ENCODE measurements at places on chromosomes 2 and 18.

DNA sequence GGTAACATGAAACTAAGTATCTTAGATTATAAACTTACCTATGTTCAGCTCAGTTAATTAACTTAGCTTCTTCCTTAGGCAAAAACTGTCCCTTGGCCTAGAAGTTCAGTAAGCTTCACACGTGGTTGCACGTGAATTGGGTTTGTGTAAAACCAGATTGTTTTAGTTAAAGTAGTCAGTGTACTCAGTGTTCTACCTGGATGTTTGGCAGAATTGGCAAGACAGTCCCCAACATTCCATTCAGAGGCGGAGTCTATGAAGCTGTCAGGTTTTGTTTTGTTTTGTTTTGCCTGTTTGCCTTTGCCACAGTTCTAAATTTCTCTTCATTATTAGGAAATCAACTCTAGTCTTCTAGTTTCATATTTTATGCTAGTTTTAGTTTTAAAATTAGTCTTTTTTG, 105.3 kb upstream of the ZEB2 start:
- no peak for DNase-seq

- no peak for DNase-seq
Observed at GRCh38 chr2:207180741-207181140, 15.0 kb upstream of the KLF7 start.

GRCh38 chr18:22253156-22253555, 83.8 kb downstream of the GATA6 start:
- DNase-seq: no peak

GRCh38 chr2:74250189-74250631, 51.8 kb downstream of the MTHFD2 start:
- peak; percentile 43 for DNase-seq

GRCh38 chr2:118881490-118882129, 34.2 kb upstream of the EN1 start:
- peak; percentile 43 for DNase-seq

- DNase-seq: no peak
Observed at GRCh38 chr18:6409933-6410332, 4.8 kb downstream of the L3MBTL4 start.

GRCh38 chr2:183000846-183001245, 37.4 kb downstream of the NCKAP1 start:
- no peak for DNase-seq

- peak; percentile 41 for DNase-seq
Observed at GRCh38 chr2:234291765-234292204, 205.1 kb downstream of the ARL4C start.

- DNase-seq: no peak
Observed at GRCh38 chr18:46641917-46642316, 15.1 kb downstream of the LOXHD1 start.

DNA sequence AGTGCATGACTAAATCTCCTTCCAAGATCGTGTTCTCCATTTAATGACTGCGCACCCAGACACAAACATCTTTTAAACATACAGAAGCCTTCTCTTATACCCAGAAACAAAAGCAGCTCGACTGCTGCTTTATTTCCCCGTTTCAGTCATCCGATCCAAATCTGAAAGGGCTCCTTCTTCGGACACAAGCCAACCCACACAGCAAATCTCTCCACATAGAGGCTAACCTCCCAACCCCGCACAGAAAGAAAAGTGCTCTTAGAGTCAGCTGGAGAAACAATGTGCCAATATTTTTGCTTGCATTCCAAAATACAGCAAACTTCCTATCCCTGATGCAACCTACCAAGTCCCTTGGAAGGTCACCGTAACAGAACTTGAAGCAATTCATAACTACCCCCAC, 29.1 kb downstream of the GAREM1 start:
- DNase-seq: no peak

- no peak for DNase-seq
Observed at GRCh38 chr2:218523651-218524050, 44.5 kb downstream of the USP37 start.

- DNase-seq: no peak
Observed at GRCh38 chr2:1219901-1220573, 193.2 kb upstream of the TPO start.

GRCh38 chr2:40097691-40098385, 318.8 kb upstream of the THUMPD2 start:
- no peak for DNase-seq

DNA sequence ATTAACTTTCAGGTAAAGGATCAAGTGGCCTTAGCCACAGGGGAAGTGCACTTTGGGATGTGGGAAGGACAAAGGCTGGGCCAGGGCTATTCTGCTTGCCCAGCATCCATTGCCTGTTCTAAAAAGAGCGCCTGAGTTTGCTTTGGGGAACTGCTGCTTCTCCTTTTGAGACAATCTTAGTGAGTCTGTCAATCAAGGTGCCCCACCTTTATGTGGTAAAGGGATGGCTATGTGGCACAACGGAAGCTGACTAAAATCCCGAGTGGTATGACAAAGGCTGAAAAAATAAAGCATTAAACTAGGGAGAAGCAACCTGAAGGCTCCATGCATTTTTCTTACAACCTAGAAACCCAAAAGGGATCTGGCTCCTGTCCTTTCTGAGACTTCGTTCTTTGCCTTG, 540.5 kb downstream of the SLC4A3 start:
- no peak for DNase-seq

DNA sequence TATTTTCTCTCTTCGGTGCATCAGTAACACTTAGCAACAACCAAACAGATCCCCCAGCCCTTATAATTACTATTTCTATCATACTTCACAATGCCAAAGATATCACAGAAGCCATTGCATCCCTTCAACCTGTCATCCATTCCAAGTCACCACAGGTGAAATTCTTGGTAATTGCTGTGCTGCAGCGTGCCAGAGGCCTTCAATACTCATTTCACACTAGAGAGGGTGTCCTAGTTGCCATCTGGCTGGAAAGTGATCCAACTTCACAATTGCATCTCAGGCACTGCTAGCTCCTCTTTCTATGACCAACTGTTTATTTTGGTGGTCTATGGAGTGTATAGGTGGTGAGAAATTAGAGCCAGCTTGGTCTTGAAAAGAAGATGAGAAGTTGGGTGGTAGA, 131.2 kb downstream of the NUP35 start:
- DNase-seq: no peak

- DNase-seq: no peak
Observed at GRCh38 chr18:35027206-35027605, 14.0 kb upstream of the MAPRE2 start.

- DNase-seq: no peak
Observed at GRCh38 chr2:235937936-235938335, 230.2 kb downstream of the GBX2 start.

- DNase-seq: no peak
Observed at GRCh38 chr2:98884658-98885057, 51.4 kb downstream of the CRACDL start.

GRCh38 chr18:7358989-7359726, 128.3 kb downstream of the LRRC30 start:
- no peak for DNase-seq

DNA sequence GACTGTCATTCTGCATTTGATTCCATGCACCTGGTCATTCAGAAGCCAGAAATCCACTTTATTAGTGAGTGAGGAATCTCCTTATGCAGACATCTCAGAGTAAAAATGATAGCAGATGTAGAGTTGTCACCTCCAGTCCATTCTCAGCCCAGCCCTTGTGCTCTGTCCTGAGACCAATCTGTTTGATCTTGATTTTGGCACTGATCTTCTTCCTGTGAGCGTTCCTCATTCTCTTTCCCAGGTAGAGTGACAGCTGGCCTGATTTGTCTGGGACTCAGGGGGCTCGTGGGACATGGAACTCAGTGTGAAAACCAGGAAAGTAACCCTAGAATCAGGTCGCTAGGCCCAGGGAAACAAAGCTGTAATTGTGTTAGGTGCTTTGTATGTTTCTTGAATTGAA, 8.9 kb downstream of the ARHGAP25 start:
- no peak for DNase-seq

GRCh38 chr2:84711651-84712050, 169.2 kb downstream of the TRABD2A start:
- DNase-seq: no peak

GRCh38 chr2:43193652-43194120, 32.7 kb downstream of the ZFP36L2 start:
- no peak for DNase-seq

GRCh38 chr2:37820471-37820986, 104.6 kb upstream of the RMDN2 start:
- DNase-seq: no peak

GRCh38 chr2:238238766-238239542, 884 bp downstream of the HES6 start:
- peak; percentile 65 for DNase-seq

DNA sequence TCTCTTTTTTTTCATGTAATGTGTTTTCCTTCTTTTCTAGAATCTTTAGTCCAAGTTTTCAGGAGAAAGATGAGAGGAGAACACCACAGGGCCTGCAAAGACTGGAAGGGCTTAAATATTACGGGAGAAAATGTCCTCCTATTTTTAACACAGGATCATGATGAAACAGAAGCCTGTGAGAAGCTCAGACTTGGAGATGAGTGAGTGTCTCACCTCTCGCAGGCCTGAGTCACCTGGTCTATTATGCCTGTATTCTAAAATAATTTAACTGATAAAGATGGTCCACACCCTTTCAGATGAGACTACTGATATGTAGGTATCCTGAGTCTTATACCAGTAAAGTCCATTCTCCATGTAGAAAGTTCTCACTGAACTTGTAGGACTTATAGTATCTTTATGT, 143.2 kb downstream of the EPHA4 start:
- no peak for DNase-seq

DNA sequence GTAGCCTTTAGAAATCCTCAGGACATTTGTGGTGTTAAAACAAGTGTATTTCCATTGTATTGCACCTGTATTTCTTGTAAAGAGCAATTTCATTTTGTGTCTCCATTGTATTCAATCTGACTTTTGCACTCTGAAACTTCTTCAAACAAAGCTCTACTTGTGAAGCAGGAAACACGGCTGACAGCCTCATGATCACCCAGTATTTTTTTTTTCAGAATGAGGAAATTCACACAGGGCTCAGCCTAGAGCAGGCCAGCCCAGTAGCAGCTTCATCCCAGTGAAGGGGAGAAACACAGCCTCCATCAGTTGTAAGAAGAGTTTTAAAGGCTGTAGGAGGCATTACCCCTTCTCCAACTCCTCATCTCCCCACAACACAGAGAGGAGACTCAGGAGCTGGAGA, 175.9 kb upstream of the KLHL29 start:
- no peak for DNase-seq

- DNase-seq: no peak
Observed at GRCh38 chr2:11011359-11011758, 99.6 kb downstream of the KCNF1 start.

DNA sequence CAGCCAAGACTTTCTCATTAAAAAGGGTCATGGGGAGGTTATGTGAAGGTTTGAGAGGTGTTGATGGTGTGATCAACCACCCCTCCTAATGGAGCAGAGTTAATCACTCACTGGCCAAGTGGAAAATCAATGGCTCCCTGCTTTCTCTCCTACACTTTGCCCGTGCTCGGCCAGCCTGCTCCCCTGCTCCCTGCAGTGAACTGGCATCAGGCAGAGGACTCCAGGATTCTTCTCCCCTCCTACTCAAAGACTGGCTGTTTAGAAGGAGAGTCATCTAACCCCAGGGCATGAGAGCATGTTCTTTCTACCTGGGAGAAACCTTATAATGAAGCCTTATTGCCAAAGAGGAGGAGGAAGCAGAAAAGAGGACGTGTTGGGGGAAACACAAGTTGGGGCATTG, 74.9 kb downstream of the SGPP2 start:
- DNase-seq: no peak

GRCh38 chr2:5290900-5291546, 401.2 kb upstream of the SOX11 start:
- no peak for DNase-seq

DNA sequence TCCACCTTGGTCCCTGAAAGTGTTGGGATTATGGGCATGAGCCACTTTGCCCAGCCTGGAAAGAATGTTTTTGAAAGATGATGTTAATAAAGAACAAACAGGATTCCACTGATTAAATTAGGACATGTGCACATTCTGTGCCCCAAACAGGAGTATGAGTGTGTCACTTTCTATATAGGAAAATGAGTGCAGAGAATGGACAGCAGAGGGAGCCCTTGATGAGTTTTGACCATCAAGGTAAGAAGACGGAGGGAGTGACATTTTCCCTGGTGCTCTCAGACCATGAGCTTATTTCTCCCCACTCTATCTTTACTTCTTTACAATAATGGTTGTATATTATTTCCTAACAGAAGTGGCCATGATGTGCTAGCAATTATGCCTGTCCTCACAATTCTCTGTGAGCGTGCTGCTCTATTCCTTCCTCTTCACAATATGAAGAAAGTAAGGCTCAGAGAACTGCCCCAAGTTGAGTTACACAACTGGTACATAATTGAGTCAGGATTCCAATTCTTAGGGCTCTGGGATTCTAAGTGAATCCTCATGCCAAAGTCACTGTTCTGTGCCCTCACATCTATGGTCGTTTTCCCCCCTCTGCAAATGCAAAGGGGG, 20.6 kb downstream of the RPL37A start:
- peak; percentile 57 for DNase-seq

- DNase-seq: no peak
Observed at GRCh38 chr2:10634495-10634894, 55.3 kb downstream of the NOL10 start.

DNA sequence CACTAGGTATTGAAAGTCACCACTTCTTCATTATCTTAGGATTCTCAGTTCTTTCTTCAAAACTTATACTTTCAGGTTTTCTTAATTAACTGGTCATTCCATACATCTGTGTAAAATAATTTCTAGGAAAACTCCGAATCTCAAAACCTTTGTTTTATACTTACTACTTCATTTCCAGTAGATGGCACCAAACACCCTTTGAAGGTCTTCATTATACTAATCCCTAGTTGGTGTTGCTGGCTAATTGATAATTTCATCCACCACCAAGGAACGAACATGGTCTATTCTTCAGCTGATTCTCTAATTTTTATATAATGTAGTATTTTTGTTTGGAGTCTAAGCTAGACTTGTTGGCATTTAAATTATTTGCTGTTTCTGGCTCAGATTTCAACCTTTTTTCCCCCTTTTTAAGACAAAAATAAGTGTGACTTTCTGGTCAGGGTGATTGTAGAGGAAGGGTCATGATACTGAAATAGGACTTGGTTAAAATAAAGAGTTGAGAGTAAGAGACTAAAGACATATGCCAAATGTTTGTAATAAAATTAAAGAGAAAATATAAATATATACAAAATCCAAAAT, 2.8 kb upstream of the MXD1 start:
- peak; percentile 19 for DNase-seq

DNA sequence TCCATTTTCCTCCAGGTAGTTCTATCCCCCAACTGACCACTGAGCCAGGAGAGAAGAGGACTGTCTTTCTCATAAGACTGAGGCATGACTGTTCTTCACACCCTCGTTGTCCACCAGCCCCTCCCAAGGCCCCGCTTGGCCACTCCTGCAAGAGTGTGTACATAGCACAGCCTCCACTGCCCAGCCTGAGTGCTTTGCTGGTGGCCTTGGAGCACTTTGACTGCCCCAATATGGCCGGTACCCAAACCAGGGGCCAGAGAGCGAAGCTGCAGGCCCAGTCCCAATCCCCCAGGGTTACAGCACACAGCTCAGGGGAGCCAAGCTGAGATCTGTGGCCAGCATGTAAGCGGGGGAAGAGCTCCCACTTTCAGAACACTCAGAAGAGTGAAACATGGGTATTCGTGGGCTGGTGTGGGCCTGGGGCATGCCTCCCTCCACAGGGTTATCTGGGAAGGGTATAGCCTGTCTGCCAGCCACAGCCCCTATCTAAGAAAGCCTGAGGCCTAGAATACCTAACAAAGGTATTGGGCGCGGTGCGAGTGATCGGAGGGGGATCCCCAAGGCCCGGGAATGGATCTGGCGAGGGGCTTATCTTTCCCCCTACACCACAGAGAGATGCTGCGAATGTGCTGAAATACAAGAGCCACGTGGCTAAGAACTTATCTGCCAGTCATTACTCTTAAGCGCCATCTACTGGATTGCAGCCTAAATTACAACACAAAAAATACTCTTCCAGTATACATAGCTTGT, 163.8 kb downstream of the WDPCP start:
- DNase-seq: no peak
